ENCODE measurements at places on chromosomes 11 and 22. TPM values are rescaled to one million over a fixed set of nuclear protein-coding genes. Genes with fewer than 3 reads are reported as not detected.
A peak's percentile ranks its signal among the peaks of the same experiment; 100 is the strongest.

SLCO2B1 gene
- total RNA-seq, result 1.9 TPM

CD82 gene
- total RNA-seq, result 159 TPM

BTG4 gene
- not detected for total RNA-seq

CBL gene
- 8.3 TPM for total RNA-seq

DDX25 gene
- not detected for total RNA-seq

CDHR5 gene
- total RNA-seq, result 11.9 TPM

ZBTB44 gene
- 23.9 TPM for total RNA-seq

ADORA2A gene
- 0.44 TPM for total RNA-seq

FOLH1 gene
- not detected for total RNA-seq

OVOL1 gene
- 42.8 TPM for total RNA-seq

BAIAP2L2 gene
- 9.5 TPM for total RNA-seq

TST gene
- 165 TPM for total RNA-seq

AQP11 gene
- 7.5 TPM for total RNA-seq

MYEOV gene
- 97.2 TPM for total RNA-seq

DNA sequence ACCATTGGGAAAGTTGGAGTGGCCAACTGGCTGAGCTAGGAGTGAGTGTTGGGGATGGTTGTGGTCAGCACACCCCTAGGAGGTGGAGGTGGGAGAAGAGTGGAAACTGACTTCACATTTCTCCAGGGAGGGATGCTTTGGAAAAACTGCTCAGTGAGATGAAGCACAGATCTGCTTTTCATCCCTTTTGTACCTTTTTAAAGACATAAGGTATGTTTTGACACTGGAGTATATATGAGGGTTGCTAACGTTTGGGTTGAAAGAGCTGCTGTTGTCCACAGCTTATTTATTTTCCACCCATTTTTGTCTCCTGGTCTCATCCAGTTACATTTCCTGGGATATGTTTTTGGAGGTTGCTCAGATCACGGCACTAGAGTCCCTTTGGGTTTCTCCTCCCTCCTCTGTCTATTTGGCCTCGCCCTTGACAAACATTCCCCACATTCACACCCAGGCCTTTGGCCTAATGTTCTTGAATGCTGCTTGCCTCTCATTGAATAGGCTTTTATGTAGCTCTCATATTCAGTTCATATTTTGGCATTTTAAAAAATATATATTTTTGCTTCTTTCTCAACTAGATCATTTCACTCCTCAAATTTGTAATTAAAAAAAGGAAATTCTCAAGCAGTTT is 8.3 kb downstream of the SREBF2 start:
- DNase-seq, result peak; percentile 58

GRCh38 chr11:119316729-119317591 is at the start of gene MCAM:
MCAM (minus strand) TSS chr11:119317130; CDS start chr11:119317101, 29 bp downstream.
- peak; percentile 44 for DNase-seq

DNA sequence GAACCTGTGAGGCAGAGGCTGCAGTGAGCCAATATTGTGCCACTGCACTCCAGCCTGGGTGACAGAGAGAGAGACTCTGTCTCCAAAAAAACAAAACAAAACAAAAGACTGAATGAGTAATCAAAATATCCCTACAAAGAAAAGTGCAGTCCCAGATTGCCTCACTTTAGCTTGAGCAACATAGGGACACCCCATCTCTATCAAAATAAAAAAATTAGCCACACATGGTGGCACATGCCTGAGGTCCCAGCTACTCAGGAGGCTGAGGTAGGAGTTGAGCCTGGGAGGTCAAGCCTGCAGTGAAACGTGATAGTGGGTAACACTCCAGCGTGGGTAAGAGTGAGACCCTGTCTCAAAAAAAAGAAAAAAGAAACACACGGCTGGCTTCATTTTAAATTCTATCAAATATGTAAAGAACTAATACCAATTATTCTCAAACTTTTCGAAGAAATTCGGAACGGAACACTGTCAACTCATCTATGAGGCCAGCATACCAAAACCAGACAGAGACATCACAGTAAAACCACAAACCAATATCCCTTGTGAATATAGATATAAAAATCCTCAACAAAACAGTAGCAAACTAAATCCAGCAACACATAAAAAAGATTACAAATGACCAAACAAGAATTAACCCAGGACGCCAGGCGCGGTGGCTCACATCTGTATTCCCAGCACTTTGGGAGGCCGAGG is 12.9 kb downstream of the CHEK2 start:
- no peak for DNase-seq

GRCh38 chr11:109426442-109427240 is 4.7 kb downstream of the C11orf87 start:
- DNase-seq, result peak; percentile 20

DNA sequence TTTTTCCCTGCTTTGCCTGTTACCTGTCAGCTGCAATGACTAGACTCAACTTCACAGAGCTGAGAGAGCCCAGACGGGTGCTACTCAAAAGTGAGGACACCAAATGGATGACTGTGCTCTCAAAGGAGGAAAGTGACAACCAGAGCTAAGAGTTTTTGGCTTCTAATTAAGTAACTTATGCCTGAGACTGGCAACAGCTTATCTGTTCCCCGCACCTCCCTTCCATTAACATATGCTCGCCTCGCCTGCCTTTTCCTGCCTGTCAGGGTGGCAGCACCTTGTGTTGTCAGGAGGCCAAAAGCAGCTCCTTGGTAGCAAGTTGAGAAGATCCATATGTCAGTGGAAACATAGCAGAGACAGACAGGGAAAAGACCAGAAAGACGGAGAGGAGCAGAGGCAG is 573.9 kb upstream of the KIRREL3 start:
- DNase-seq, result no peak

- no peak for DNase-seq
Measured at GRCh38 chr11:123047266-123047946, 14.5 kb downstream of the HSPA8 start.

- no peak for DNase-seq
Measured at GRCh38 chr11:6127881-6128280, 20.4 kb downstream of the OR56B4 start.

DNA sequence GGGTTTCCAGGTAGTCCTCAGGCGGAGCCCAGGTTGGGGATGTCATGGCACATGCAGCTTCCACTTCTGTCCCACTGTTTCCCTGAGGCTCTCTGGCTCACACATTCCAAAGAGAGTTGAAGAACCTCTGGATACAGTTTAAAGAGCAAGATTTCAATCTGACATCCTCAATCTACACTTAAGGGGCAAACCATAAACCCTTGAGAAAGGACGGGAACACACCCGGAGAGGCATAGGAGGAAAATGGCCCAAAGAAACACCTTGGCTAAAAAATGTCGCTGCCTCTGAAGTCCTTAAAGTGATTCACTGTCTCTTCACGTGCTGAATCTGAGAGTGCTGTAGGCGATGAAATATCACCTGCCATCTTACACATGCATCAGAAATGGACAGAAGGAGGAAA is 70.9 kb upstream of the ARFGAP3 start:
- no peak for DNase-seq

DNA sequence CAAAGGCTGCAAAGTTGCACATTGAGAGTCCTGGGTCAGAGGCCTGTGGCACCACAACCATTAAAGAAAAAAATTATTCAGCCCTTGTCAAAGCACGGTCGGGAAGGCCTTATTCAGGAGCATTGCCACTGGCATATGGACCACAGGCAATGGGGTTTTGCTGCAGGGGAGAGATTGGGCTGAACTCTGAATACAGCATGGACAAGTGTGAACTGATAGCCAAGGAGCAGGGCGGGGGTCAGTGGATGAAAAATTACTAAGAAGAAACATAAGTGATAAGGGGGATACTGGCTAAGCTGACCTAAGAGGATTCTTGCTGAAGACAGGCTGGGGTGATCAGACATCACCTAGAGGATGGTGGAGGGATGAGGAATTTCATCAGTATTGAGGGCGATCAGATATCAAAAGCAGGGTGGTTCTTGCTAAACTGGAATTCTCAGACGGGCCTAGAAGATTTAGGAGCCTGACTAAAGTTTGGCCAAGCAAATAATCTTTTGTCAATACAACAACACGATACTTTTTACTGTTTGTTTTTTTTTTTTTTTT is 3.3 kb upstream of the DGCR8 start:
- DNase-seq, result peak; percentile 45

GRCh38 chr11:65615950-65616574 is 486 bp downstream of the PCNX3 start:
- no peak for DNase-seq

GRCh38 chr11:77127235-77127911 is 673 bp upstream of the MYO7A start:
- peak; percentile 71 for DNase-seq

DNA sequence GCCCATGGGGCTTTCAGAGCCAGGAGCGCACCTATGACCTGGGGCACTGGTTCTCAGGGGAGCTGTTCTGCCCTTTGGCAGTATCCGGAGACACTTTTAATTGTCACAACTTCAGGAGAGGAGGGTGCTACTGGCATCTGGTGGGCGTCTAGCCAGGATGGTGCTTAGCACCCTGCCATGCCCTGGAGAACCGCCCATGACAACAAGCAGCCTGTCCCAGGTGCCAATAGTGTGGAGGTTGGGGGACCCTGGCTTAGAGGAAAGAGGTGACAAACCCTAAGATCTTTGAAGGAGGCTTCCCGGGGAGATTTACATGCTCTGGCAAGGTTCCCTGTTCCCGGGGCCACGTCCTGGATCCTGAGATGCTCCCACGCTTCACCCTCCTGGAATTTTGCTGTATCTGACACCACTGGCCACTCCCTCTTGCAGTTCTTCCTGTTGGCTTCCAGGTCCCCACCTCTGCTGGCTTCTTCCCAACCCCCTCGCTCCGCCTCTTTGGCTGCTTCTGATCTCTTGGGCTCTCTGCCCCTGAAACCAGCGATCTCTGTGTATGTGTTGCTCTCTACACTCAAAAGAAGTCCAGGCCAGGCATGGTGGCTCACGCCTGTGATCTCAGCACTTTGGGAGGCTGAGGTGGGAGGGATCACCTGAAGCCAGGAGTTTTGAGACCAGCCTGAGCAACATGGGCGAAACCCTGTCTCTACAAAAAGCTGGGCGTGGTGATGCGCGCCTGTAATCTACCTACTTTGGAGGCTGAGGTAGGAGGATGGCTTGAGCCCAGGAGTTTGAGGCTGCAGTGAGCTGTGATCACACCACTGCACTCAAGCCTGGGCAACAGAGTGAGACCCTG is 31.1 kb downstream of the FADS3 start:
- peak; percentile 61 for DNase-seq

DNA sequence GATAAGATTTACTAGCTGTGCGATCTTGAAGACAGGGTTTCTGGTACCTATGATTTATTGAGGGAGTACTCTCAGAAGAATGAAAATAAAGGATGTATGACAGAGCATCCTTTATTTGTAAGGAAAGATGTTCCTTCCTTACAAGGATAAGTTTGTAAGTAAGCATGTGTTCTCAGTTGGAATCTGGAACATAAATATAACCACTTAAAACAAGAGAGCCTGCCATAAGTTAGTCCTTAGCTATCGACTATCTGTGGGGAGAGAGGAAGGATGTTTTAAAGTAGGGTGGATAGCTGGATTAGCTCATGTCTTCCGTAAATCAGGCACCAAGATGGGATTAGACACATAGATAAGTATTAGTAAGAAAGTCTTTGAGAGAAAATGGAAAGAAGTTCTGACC is 192.6 kb upstream of the CARD18 start:
- DNase-seq, result no peak

- no peak for DNase-seq
Measured at GRCh38 chr11:64074239-64074638, 38.5 kb downstream of the FLRT1 start.

DNA sequence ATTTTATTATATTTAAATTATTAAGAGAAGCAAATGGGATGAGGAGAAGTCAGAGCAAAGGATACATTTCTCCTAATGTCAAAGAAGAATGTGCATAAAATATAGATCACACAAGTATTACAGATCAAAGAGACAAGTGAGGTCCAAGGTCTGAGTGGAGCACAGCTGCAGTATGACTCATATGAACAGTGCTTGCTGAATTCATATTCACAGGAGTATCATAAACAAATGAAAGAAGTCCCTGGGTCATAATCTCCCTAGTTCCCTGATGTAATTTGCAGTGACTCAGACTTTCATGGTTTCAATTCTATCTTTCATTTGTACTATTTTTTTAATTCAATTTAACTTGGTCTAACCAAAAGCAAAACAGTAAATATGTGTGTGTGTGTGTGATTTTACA is 499.0 kb upstream of the CCDC179 start:
- peak; percentile 85 for DNase-seq

- DNase-seq, result no peak
Measured at GRCh38 chr22:32307617-32308016, 50.0 kb upstream of the RFPL3 start.

GRCh38 chr11:5955586-5955985 is 12.7 kb downstream of the OR56A5 start:
- no peak for DNase-seq

GRCh38 chr22:36734171-36735058 is 30.9 kb upstream of the CACNG2 start:
- no peak for DNase-seq

- DNase-seq, result no peak
Measured at GRCh38 chr22:44460287-44460686, 37.7 kb downstream of the RTL6 start.

- no peak for DNase-seq
Measured at GRCh38 chr22:40202225-40202944, 24.7 kb downstream of the TNRC6B start.

GRCh38 chr11:116948391-116948790 is 111.0 kb upstream of the APOA1 start:
- peak; percentile 52 for DNase-seq

- DNase-seq, result no peak
Measured at GRCh38 chr11:44808053-44808753, 81.4 kb downstream of the TSPAN18 start.

DNA sequence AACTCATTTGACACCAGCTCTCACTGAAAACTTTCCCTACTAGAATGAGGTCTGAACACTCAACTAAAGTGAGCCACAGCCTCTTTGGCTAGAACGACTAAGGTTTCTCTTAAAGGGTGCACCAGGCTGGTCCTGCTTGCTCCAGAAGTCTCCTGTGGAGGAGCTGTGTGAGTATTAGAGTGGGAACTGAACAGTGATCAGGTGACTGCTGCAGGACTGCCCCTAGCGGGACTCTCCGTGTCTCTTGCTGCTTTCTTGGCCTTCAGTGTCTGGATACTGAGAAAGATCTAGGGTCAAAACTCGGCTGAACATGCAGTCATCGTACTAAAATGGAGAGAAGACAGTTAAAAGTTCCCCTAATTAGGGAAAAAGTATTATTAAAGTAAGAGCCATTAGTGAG is 34.6 kb downstream of the FAM118A start:
- DNase-seq, result no peak

GRCh38 chr11:33723238-33723881 is 12.9 kb downstream of the CD59 start:
- DNase-seq, result no peak

DNA sequence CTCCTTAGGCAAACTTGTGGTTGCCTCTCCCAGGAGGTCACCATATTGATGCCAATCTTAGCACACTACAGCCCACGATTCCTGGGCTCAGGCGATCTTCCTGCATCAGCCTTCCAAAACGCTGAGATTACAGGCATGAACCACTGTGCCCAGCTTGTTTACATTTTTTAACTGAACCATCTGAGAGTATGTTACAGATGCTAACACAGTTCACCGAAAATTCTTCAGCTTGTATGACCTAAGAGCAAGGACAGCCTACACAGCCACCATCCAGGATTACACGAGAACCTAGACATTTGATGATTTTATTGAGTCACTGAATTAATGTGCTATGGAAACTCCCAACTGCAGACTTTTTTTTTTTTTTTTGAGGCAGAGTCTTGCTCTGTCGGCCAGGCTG is 5.8 kb upstream of the LGALS1 start:
- DNase-seq, result no peak

All from HT-29 (cell line).